Osteoblast (primary cell): ENCODE measurements at places on chromosomes 5 and 9. TPM values are rescaled to one million over a fixed set of nuclear protein-coding genes. Genes with fewer than 3 reads are reported as not detected.

DNA sequence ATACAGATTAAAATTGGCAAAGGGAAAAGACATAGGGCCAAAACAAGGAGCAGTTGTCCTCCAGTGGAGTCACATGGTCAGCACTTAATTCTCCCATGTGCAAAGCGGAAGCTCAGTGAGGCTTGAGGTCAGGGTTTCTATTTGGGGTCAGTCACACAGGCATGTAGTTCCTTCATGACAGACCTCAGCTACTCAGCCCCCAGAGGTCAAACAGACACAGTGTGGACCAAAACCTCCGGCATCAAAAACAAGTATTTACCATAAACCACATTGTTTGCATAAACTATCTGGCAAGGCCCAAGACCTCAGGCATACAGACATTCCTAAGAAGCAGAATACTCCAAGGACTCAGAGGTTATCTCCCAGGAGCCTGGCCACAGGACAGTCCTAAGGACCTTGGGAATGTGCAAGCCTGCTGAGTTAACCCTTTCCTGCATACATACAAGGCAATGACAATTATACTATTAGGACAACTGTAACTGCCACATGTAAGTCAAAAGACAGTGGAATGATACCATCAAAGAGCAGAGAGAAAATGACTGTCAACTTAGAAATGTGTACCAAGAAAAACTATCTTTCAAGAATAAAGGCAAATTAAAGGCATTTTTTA, 28.7 kb upstream of the FNIP1 start:
- no peak for DNase-seq

DNA sequence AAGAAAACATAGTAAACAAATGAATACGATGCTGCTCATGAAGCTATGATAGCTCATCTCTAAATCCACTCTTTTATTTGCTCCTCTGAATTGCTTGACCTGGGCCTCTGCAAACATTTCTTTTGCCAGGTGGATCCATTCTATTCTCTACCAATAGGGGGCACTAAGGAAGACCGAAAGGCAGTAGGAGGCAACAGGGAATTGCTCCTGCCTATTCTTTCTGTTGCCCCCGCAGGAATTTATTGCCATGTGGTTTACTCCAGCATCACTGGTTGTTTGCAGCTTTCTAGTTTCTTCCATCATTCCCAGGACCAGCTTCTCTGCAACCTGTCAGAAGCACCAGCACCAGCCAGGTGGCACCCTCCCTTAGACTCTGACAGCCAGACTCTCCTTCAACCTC, 5.3 kb downstream of the GAPT start:
- DNase-seq, result no peak

GRCh38 chr5:140018920-140019644, 24.0 kb downstream of the NRG2 start:
- DNase-seq, result peak; percentile 22

DNA sequence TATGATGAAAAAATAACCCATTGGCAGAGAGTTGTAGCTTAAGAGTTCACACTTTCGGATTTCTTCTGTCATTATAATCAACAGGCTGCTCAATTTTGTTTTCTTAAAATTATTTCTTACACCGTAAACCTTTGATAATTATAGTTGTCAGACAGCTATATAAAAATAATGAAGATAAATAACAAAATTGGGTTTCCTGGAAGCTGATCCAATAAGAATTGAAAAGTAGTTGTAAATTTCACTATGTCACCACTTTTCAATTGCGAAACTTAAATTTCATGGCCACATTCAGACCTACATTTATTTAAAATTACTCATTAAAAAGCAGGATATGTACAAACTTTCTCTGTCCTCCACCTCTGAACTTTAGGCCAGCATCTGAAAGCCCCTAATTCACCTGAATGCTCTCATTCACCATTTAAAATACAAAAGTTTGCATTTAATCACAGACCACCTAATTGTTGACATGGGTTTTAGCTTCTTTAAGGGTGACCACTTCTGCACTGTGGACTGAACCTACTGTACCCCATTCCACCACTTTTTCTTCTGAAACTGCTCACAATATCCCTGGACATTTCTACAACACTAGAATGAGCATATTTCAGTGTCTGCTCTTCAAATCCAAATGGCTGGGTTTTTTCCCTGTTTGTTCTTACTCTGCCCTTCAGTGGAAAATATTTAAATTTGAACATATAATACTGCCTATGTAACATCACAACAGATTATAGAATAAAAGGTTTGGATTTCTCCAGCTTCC, 680 bp downstream of the SELENOP start:
- DNase-seq, result no peak

FSTL4 gene
- not detected in 2 replicates for total RNA-seq
